Stimulated activated CD4-positive, alpha-beta T cell treated with anti-CD3 and anti-CD28 coated beads, Interleukin-2, amount 100 ng/mL, for 4 hours (primary cell): ENCODE measurements at places on chromosomes 4 and X.

DNA sequence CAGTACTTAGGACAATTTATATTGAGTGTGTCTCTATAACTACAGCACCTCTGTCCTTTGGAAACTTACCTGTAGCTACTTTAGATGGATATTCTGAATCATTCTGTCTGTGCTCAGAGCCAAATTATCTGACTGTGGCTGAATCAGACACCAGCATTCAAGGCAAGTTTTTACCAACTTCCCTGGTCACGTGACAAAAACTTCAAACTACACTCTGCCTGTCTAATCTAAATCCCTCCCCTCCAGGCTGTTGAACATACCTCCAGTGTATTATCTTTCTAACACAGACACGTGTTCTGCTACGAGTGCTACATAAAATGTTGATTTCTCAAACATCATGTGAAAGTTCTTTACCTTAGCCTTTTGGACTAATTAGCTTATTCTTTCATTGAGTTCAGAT is 641.2 kb upstream of the CPEB2 start:
- DNase-seq = no peak

- no peak for DNase-seq
These were observed 117.2 kb downstream of the SLIT2 start for GRCh38 chr4:20368926-20369325.

DNA sequence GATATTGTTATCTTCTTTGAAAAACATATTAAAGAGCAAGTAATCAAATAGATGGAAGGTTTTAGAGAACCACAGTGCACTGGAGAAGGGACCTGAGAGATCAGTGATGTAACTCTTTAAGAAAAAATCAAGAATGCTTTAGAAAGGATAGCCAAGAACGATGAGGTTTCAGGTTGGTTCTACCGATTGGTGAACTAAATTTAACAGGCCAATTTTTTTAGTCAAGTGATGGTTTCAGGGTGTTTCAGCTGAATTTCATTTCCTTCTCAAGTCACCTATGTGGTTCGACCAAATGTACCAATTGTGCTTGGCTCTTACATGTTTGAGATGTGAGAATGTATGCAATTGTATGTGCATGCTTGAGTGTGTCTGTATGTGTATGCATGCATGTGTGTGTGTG is 26.5 kb downstream of the HS3ST1 start:
- DNase-seq = no peak

DNA sequence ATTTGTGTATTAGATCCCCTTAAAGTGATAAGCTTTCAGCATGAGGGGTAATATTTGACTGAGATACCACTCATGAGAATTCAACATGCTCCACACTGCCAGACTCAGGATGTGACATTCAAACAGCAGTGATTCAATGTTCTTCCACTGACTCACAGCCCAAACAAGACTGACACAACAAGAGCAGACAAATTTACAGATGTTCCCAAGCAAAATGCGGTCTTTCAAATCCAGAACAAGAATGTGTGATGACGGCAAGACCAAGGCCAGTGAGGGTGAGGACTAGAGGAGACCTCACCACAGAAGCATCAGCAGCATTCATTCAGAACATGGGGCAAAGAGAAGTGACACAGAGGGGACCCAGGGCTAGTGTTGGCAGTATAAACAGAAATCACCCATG is 99.3 kb upstream of the GRIA3 start:
- no peak for DNase-seq

- DNase-seq = no peak
These were observed 11.1 kb downstream of the STARD8 start for GRCh38 chrX:68658530-68658929.

GRCh38 chrX:124720532-124720931 is 374.2 kb downstream of the SH2D1A start:
- DNase-seq = no peak

DNA sequence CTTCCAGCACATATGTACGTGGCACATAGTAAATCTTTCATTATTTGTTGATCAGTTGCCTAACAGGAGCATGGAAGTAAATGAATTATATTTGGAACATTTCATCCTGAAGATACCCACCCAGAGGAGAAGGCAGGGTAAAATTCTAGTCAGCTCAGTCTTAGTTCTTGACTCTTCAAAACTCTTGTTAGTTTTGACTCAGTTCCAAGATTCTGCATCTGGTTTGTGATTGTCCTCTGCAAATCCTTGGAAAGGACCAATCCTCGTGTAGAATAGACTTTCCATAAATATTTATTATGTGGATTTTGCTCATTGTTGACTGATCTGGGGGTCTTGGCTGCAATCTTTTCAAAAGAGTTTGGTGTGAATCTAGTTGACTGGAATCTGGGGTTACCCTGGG is 257.5 kb upstream of the FAT1 start:
- no peak for DNase-seq

- DNase-seq = no peak
These were observed 324.3 kb downstream of the PTTG2 start for GRCh38 chr4:38284294-38285030.

DNA sequence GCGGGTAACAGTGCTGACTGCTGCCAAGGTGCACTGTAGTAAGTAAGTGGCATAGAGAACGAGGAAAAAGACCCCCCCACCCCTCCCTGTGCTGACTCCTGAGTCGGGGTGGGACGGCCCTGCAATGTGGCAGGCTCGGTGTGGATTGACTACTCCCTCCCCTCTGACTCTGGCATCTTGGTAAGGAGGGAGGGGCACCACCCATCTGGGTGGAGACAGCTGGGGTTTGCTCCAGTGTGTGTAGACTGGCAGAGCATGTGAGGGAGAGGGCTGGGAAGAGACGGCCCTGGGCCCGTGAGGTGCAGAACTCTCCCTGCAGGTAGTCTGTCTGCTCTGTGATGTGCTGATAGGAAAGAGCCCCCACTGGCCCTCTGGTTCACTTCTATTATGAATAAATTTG is 31.0 kb downstream of the NSG1 start:
- no peak for DNase-seq

DNA sequence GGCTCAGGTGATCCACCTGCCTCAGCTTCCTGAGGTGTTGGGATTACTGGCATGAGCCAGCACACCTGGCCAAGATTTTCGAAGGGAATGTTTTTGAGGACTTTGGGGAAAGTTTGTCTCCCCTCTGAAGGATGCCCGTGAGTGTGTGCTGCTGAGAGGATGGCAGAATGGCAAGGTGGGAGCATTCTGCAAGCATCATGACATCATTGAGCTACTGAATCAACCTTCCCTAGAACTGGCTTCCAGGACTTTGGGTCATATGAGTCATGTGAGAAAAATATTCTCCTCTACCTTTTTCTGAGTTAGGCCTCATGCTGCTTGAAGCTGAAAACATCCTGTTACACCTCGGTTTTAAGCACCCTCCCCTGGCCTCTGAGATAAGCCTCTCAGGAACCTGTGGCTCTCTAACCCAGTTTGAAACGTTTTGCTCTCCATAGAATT is 31.0 kb downstream of the TMEM131L start:
- DNase-seq = peak; percentile 58

DNA sequence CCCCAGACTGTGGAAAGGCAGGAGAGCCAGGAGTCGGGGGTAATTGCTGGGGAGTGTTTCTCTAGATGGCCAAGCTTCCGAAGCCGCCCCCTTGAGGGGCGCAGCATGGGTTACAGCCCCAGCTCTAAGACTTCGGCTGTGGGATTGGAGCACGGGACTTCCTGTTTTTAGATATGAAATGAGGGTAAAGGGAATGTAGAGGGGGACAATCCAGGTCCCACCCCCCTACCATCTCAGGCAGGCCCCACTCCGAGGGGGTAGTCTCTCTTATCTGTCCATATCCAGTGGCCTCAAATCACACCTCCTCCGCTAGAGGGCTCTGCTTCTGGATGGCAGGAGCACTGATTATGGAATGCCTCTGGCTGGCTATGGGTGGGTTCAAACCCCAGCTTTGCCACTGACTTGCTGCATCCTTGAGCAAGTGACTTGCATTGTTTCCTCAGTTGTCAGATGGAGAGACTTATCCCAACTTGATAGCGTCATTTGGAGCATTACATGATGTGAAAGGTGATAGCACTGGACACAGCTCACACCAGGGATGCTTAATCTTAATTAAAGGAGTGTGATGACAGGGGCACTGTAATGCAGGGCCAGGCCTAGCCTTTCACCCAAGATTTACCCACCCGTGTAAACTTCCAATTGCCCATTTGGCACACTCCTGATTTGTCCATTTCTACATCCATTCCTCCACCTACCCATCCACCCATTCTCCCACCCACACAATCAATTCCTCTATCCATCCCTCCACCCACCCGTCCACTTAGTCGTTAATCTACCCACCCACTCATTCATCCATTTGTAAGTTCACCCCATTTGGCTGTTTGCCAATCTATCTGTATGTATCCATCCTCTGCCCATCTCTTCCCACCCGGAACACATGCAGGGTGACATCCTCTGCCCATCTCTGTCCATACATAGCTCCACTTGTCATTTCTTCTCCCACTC is 848 bp upstream of the KCND1 start:
- no peak for DNase-seq

GRCh38 chrX:101429934-101430333 is 21.9 kb downstream of the HNRNPH2 start:
- no peak for DNase-seq
